ENCODE measurements at places on chromosomes 7 and 10. TPM values are rescaled to one million over a fixed set of nuclear protein-coding genes. Genes with fewer than 3 reads are reported as not detected.

The NKX1-2 gene
- total RNA-seq: not detected

The PRKAG2 gene
- 56.3 TPM for total RNA-seq

The MAPK8 gene
- total RNA-seq: 51.5 TPM

The DNAH11 gene
- total RNA-seq: 0.24 TPM

The AGBL3 gene
- total RNA-seq: 11.1 TPM

The ICA1 gene
- total RNA-seq: not detected

The SH2B2 gene
- total RNA-seq: 47.7 TPM

The ITIH2 gene
- not detected for total RNA-seq

The LMBR1 gene
- total RNA-seq: 85.2 TPM

The GALNT11 gene
- 15.2 TPM for total RNA-seq

The LDB3 gene
- total RNA-seq: 0.07 TPM

The BTBD16 gene
- not detected for total RNA-seq

The CYP3A4 gene
- not detected for total RNA-seq

All from B cell (primary cell).